Hippocampal formation (tissue), 2 donors: ENCODE measurements at places on chromosomes 6 and 20.

GRCh38 chr20:40687384-40688128 lies 1.5 kb downstream of the MAFB start:
- no peak for DNase-seq

DNA sequence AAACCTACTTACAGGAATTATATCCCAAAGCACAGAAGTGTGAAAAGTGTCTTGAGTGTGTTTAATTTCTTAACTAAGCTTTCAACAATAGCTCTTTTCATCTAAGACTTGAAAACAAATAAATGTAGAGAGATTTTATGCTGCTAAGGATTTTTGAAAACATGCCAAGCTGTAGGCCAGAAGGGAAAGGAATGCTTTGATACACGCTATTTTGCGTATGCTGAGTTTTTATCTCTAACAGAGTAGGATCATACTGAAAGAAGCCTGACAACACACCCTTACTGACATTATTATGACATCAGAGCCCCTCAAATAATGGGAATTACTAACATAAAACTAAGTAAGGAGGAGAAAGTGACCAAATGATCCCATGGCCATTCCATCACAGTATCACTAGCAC lies 265.5 kb downstream of the KHDC1L start:
- no peak for DNase-seq

DNA sequence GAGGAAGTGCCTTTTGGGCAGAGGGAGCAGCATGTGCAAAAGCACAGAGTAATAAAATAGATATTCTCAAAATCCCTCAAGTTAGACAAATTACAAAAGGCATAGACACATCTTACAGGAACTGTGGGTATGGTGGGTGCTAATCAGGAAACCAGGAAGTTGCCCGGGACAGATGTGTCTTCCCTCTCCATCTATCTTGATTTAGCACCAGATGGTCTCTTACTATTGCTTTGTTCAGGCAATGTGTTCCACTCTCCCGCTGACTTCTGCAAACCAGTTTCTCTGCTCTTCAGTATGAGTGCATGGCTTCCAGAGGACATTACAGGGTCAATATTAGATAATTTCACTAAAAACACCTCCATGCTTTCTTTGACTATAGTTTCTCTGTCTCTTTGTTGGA lies 13.2 kb downstream of the CITED2 start:
- DNase-seq, result no peak

- DNase-seq, result no peak
Measured at GRCh38 chr20:47609001-47609400, 107.3 kb downstream of the NCOA3 start.

DNA sequence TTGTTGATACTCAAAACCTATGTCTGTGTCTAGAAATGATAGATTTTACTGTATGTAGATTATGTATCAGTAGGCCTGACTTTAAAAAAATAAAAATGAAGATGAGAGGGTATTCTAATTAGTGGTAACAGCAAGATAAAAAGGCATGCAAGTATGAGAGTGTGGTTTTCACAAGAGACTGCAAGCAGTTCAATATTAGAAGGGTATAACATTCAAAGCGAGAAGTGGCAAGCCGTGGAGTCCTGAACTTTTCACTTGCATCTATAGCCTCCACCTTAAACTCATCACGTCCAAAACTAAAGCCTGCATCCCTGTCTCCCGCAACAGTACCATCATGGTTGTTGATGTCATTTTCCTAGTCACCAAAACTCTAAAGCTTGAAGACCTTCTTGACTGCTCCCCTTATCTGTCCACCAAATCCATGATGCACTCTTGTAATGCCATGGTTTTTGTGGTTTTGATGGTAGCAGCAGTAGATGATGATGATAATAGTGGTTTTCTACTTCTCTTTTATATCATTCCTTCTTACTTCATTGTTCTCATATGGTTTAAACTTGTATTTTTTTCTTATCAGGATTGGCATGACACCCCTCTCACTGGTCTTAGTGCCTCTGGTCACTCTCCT lies 9.2 kb upstream of the CGA start:
- DNase-seq, result no peak

- peak; percentile 9 for DNase-seq
Measured at GRCh38 chr20:49479785-49480184, 2.7 kb downstream of the KCNB1 start.

- no peak for DNase-seq
Measured at GRCh38 chr6:90160013-90160412, 136.6 kb downstream of the BACH2 start.
